ENCODE measurements at places on chromosomes 2 and 18.

DNA sequence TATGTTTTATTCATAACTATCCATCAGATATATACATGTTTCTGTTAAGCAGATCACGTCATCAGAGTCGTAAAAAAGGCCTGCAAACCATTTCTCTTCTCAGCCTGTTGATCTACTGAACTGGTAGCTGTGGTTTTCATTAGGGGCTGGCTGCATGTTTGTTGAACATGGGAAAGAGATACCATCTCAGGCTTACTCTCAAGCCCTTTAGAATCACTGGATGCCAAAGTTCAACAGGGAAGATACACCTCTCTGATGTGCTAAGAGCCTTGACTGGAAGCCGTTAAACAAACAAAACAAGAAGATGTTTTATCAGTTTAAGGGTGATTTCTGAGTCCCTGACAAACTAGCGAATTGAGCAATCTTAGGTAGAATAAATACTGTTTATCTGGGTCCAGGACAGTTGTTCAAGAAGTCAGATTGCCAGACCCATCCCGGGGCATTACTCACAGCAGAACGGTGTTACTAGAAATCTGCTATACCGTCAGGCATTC, 94.5 kb upstream of the LMAN1 start:
- no peak for DNase-seq

GRCh38 chr2:112483042-112483473, 1.1 kb downstream of the TTL start:
- DNase-seq, result peak; percentile 36

DNA sequence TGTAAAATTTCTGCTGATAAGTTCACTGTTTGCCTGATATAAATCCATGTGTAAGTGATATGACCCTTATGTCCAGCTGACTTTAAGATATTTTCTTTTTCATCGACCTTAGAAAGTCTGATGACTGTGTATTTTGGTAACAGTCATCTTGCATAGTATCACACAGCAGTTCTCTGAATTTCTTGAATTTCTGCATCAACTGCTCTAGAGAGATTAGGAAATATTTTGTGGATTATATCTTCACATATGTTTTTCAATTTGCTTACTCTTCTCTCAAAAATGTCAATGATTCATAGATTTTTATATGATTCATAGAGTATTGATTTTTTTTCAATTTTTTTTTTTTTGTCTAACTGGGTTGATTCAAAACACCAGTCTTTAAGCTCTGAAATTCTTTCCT, 945.3 kb downstream of the TRIB2 start:
- DNase-seq, result no peak

GRCh38 chr2:164896634-164897355, 55.2 kb upstream of the COBLL1 start:
- no peak for DNase-seq

- DNase-seq, result no peak
Observed at GRCh38 chr18:31609886-31610285, 18.2 kb downstream of the TTR start.

GRCh38 chr2:237483018-237483731, 3.9 kb upstream of the MLPH start:
- DNase-seq, result no peak

DNA sequence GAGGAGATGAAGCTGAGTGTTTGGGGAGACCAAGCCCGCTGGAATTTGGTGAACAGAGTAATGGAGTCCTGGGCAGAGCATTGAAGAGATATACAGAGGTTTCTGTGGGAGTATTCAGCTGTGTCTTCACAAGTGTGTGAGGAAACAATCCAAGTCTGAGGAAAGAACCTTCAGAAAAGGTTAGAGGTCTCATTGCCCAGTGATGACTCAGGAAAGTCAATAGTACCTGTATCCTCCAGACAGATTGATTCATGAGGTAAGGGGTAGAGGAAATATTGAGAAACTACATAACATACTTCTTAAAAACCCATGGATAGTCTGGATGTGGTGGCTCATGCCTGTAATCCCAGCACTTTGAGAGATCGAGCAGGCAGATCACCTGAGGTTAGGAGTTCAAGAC, 392.3 kb downstream of the GALNT13 start:
- no peak for DNase-seq

DNA sequence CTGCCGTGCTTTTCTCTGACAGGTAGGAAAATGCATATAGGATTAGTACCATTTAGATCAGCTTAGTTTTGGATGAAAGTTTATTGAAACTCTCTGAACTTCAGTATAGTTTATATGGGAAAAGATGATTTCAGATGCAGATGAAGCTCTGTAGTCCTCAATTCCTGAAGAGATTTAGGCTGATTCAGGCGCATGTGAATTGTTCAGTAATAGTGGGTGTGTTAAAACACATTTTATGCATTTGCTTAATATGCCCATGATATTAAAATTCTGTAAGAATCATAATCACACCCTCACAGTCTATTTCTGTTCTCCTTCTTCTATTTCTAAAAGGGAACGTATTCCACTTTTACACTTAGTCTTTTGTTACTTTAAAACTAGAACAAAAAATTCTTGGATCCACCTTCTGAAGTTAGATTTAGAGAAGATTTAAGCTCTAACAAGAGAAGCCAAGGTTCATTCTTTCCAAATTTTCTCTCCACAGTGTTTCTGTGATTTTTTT, 44.5 kb upstream of the FAM237A start:
- DNase-seq, result no peak

- DNase-seq, result no peak
Observed at GRCh38 chr18:58593938-58594337, 35.0 kb downstream of the ALPK2 start.

DNA sequence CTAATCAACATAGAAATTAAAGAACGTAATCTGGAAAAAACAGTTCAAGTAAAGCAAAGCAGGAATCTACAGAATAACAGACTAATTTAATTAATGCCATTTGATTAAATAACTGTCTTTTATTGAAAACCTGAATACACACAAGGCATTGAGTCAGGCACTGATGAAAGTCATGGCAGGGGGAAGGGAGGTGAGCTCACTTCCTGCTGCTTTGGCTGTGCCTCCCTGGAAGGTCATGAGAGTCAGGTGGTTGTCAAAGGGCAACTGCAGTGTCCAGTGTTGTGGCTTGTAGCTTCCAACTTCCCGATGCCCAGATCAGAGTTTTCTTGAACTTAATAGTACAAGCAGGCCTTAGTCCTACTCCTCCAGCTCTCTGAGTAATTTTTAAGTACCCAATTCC, 180.9 kb downstream of the PID1 start:
- no peak for DNase-seq

GRCh38 chr2:170953941-170954340, 24.9 kb downstream of the GORASP2 start:
- no peak for DNase-seq

DNA sequence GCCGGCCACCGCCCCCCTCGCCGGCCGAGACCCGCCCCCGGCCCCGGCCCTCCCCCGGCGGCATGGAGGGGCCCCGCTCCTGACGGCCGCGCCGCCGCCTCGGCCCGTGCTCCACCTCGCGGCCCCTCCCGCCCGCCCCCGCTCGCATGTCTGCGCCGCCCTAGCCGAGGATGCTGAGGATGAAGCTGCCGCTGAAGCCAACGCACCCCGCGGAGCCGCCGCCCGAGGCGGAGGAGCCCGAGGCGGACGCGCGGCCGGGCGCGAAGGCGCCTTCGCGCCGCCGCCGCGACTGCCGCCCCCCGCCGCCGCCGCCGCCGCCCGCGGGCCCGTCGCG, 397 bp downstream of the ZCCHC2 start:
- DNase-seq, result peak; percentile 94

GRCh38 chr2:158458617-158458920, 1.8 kb downstream of the PKP4 start:
- DNase-seq, result no peak

DNA sequence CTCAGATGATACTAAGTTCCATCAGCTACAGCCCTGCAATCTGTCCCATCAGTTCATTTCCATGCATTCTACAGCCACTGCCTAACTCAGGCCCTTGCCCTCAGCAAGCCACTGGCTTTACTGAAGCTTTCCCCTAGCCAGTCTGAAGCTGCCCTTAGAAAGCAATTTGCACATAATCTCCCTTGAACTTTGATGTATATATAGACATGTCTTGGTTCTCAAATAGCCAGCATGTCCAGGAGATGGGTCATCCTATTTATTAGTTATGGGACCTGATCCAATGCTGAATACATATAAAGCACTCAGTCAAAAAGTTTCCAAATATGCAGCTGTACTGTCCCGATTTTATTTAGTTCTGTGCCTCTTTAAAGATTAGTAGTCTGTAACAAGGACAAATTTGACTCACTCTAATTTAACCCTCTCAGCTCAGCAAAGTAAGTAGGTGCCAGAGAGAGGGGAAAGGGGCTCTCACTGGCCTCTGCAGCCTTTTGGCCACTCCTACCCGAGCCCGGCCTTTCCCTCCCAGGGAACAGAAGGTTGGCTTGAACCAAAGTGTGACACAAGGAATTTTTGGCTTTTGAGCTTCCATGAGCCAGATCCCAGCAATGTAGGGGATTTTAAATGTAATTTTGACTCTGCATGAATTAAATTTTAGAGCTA, 70.7 kb downstream of the CCDC93 start:
- DNase-seq, result no peak

- no peak for DNase-seq
Observed at GRCh38 chr18:62537946-62538345, 15.1 kb downstream of the ZCCHC2 start.
